ENCODE measurements at places on chromosomes 12 and 14. TPM values are rescaled to one million over a fixed set of nuclear protein-coding genes. Genes with fewer than 3 reads are reported as not detected.

Gene CAPZA3
- polyA plus RNA-seq: not detected

Gene ENDOU
- 0.33 TPM for polyA plus RNA-seq

Gene CIT
- 40.5 TPM for polyA plus RNA-seq

Gene SDSL
- polyA plus RNA-seq: 13.3 TPM

Gene CLECL1
- polyA plus RNA-seq: not detected

Gene ZDHHC22
- polyA plus RNA-seq: 47.3 TPM

Gene CLEC1B
- polyA plus RNA-seq: not detected

Gene FITM1
- 1.1 TPM for polyA plus RNA-seq
